ENCODE measurements at places on chromosomes 7 and 10.

- no peak for DNase-seq
Observed at GRCh38 chr10:93816123-93816747, 58.5 kb downstream of the LGI1 start.

- no peak for DNase-seq
Observed at GRCh38 chr7:12612622-12613021, 42.1 kb downstream of the SCIN start.

GRCh38 chr10:34674176-34674575, 140.9 kb downstream of the PARD3 start:
- no peak for DNase-seq

DNA sequence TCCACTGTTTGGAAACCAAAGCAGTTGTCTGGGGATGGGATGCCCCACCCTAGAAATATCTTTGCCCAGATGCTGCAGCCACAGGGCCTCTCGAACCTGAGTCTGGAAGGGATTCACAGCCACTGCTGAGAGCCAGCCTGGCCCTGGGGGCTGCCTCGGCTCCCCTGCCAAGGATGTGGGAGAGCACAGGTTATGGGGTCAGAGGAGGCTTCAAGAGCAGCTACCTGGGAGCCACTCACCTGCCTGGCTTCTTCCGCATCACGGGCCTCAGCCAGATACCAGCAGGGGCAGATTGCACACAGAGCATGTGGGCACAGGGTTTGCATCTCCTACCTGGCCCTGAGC, 5.4 kb upstream of the PWWP2B start:
- no peak for DNase-seq

GRCh38 chr7:34247468-34247867, 342.1 kb downstream of the BMPER start:
- no peak for DNase-seq

GRCh38 chr10:60387531-60387930, 2.1 kb downstream of the ANK3 start:
- DNase-seq = no peak

GRCh38 chr7:98771519-98771918, 98.3 kb downstream of the TMEM130 start:
- no peak for DNase-seq

DNA sequence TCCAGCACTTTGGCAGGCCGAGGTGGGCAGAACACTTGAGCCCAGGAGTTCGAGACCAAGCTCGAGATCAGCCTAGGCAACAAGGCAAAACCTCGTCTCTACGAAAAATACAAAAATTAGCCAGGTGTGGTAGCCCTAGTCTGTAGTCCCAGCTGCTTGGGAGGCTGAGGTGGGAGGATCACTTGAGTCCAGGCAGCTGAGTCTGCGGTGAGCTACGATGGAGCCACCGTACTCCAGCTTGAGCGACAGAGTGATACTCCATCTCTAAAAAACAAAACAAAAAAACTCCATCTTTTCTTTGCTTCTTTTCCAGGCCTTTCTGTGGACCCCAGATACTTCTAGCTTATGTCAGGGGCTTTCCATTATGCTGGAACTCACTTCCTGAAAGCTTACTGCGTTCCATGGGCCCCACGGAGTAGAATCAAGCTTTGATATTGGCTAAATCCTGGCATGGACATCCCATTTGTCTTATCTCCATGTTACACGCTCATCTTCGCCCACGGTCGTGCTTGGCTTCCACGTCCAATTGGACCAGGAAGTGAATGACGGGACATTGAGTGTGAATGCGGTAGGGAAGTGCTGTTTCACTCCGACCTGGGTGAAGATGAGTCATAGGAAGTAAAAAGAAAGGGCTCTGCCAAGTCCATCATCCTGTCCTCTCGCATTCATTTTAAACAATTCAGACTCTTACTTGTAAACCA, 45.7 kb downstream of the FAM171A1 start:
- DNase-seq = no peak

DNA sequence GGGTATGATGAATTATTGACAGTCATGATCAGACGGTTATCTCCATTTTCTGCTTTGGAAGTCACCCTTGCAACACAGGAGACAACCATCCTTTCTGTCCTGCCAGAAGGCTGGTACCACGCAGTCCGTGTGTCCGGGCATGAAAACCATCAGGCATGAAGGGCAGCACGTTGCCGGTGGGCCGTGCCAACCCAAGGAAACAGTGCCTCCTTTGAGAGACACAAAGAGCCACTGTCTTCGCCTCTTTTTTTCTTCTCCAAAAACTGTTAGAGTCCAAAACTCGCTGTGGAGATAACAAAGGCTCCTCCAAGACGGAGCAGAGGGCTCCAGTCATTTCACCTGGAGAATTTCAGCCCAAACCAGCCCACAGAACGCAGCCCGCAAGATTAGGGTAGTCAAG, 60.4 kb upstream of the ARHGAP21 start:
- DNase-seq = no peak

- DNase-seq = no peak
Observed at GRCh38 chr10:96619120-96619519, 32.3 kb upstream of the TM9SF3 start.

All from GF-D8 (cell line).